ENCODE measurements at places on chromosomes 1 and 21.

GRCh38 chr1:93738075-93738622, 56.5 kb upstream of the BCAR3 start:
- no peak for DNase-seq

DNA sequence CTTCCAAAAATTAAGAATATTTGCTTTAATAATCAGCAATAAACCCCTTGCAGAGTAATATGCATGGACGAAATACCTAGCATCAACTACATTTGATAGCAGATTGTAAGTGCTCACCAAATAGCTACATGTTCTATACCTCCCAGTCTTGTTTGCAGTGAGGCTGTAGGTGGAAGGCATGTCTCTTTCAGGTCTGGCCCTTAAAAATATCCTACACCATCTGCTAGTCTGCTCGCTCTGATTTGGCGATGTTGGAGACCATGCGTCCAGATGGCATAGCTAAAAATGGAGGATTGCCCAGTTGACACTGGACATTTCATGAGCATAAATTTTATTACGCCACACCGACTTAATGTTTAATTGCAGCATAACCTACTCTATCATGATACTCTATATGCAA, 47.1 kb downstream of the SSX2IP start:
- no peak for DNase-seq

DNA sequence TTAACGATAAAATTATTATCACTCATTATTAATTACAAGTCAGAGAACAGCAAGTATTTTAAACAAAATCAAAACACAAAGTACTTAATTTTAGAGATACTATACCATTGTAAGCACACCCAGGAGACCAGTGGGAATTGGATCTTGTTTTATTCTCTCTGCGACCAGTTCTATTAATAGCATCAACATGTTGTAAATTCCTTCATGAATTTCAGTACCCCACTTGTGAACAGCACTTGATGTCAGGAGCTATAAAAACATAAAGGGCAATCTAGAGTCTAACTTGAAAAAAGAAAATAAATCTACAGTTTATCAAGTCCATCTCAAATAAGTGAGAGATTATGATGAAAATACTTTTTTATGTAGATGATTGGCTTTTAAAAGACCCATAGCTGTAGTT, 42.9 kb downstream of the USP24 start:
- DNase-seq = no peak

GRCh38 chr21:39673736-39674135, 61.0 kb downstream of the B3GALT5 start:
- DNase-seq = no peak

DNA sequence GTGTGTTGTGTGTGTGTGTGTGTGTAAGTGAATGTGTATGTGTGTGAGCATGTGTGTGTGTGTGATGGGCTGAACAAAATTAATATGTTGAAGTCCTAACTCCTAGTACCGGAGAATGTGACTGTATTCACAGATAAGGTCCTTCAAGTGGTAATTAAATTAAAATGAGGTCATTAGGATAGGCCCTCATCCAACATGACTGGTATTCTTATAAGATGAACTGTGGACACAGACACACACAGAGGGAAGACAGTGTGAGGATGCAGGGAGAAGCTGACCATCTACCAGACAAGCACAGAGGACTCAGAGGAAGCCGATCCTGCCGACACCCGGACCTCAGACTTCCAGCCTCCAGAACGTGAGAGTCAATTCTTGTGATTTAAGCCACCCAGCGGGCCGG, 91.2 kb upstream of the PGBD5 start:
- no peak for DNase-seq

DNA sequence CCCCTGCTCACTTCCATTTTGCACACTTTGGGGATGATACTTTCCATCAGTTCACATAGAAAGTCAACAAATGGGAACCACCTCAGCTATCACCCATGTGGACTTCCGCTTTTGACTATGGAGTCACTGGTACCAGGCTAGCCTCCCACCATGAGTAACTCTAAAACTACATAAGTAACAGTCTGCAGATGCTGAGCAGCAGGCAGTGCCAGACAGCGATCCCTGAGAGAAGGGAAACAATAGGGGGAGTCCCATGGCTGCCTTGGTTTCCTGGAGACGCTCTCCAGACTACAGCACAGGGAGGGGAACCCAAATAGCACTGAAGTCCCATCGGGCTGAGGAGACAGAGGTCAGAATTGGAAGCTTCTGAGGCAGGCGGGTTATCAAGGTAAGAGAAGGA, 2.8 kb upstream of the TFF2 start:
- no peak for DNase-seq

GRCh38 chr1:113018911-113019310, 54.1 kb upstream of the LRIG2 start:
- no peak for DNase-seq

DNA sequence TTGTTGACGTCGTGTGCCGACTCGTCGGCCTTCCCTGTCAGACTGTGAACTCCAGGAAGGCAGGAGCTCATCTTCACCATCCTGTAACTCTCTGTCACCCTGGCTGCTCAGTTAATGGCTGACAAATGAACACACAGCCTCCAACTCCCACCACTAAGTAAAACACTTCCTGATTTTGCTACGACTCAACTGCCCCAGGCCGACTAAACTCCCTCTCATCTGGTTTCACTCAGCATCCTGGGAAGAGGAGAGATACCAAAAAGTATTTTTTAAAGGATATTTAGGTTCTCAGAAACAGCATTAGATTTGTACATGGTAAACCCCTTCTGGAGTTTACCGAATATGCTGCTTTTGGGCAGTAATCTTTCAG, 18.2 kb upstream of the LHX4 start:
- no peak for DNase-seq

DNA sequence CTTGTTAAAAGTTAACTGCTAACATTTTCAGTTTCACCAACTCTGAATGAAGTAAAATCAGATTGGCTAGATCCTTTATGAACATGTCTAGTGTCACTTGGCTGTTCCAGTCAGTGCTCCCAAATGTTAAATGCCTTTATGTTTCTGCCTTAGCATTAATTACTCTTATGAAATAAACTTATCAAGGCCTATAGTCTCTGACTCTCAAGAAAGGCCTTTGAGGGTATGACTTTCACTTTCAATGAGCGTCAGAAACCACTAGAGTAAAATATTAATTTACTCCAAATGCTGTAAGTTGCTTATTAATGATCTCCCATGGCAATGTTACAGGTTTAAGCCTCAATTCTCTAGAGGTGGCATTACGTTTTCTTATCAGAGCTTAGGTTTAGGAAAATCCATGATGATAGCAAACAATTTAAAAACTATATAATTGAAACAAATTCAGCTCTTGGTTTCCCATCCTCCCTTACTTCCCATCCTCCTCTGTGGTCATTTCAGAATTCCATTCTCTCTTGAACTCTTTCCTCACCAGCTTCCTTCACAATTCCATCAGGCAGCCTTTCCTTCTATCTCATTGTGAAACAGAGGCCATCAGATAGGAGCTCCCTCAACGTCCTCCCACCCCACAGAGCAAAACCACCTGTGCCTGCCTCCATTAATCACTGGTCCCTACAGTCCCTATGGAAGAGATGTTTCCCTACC, 108.6 kb upstream of the COP1 start:
- no peak for DNase-seq

GRCh38 chr1:208308221-208308620, 64.0 kb upstream of the PLXNA2 start:
- DNase-seq = no peak

DNA sequence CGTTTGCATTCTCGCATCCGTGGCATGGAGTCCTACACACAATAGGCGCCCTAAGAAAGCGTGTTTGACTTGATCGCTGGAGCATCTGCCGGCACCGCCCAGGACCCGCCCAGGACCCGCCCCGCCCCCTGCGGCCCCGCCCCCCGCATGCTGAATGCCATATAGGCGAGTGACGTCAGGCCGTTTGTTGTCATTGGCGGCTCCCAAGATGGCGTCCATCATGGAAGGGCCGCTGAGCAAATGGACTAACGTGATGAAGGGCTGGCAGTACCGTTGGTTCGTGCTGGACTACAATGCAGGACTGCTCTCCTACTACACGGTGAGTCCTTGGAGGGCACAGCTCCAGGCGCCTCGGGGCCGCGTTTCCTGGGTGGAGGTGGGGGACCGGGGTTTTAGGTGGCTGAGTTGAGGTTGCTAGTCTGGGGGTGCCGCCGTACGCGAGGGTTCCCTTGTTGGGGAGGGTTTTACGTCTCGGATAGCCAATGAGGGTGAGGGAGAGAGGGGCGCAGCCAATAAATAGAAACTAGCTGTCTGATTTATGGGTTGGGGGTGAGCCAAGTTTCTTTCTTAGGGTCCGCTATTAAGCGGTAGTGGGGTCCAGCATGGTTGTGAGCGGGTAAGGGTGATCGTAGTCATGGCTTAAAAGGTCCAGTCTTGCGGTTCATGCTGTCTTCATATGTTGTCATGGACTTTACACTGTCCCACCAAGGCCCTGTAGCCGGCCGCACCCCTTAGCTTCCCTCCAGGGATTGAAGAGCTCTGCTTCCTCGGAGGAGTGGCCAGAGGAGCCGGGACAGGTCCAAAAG, at the start of gene OSBPL9:
OSBPL9 (plus strand) TSS at position 190 of the 806 bp plus-strand sequence; CDS start at position 209, 19 bp downstream.
- peak; percentile 87 for DNase-seq

GRCh38 chr1:235878082-235878811, 11.5 kb upstream of the LYST start:
- no peak for DNase-seq

Measured in CD4-positive, alpha-beta T cell treated with Interleukin-4 for 4 hours (primary cell).